Hematopoietic multipotent progenitor cell treated with erythropoietin and hydrocortisone succinate and interleukin-3 and kit ligand, for 8 days (in vitro differentiated cells): ENCODE measurements at places on chromosomes 6 and 20.

- no peak for DNase-seq
These were observed 73.5 kb downstream of the NFATC2 start for GRCh38 chr20:51469046-51469445.

DNA sequence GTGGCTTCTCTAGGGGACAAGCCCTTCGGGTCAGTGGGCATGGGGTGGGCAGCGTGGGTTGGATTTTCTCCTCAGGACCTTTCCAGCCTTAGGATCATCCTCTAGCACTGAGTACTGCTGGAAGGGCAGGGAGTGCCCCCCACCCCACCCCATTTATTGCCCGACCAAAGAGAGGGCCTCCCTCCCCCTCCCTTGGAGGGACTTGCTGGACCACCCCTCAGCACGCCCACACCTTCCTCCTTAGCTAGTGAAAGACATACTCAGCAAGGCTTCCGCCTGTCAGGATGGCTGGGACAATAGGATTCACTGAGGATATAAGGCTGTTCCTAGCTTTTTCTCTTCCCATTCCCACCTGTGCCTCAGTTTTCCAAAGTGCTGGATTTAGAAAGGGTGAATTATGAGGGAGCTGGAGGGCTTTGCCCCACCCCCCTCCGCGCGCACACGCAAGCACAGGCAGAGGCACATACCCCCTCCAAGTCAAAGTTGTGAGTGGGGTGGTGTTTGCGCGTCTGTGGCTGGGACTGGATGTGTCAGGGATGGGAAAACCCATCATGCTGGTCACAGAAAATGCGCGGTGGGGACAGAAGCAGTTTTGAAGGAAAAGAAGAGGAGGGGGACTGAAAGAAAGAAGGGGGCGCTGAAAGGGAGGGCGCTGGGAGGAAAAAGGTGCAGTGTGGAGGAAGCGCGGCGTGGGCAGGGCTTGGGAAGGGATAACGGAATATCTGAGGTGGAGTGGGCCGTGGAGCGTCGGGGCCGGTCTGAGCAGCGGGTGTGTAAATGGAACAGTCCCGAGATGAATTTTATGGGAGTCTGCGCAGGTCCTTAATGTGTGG lies 693 bp upstream of the SLC29A1 start:
- no peak for DNase-seq

- DNase-seq: no peak
These were observed 61.1 kb upstream of the TCF21 start for GRCh38 chr6:133827766-133828165.

DNA sequence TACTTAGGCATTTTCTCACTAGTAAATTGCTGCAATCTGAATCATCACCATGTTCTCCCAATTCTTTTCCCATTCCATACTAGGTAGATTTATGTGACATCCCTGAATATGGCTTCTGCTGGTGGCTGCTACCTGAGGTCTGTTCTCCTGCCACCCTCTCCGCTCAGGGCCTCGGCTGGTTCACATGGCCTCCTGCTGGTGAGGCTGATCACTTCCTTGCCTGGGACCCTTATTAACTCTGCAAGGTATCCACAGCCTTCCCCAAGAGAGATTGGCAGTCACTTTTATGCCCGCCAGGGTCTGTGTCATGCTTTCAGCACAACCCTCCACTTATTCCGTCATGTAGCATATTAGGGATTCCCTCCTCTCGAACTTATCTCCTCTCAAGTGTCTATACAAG lies 424.5 kb upstream of the FLRT3 start:
- no peak for DNase-seq

DNA sequence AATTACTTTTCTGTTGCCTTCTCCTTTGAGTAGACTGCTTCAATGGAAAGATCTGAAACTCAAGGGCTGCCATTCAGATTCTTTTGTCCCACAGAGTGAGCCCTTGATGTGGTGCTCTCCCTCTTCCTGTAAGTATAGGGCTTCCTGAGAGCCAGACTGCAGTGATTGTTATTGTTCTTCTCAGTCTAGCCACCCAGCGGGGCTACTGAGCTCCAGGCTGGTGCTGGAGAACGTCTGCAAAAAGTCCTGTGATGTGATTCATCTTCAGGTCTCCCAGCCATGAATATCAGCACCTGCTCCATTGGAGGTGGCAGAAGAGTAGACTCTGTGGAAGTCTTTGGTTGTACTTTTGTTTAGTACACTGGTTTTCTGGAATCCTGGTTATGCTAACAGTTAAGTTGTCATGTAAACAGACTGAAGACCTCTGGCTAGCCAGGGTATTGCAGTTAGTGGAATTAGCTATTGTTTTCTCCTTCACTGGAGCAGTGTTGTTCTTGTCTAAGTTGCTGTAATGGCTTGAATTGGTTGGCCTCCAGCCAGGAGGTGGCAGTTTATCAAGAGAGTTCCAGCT lies 240.9 kb downstream of the COL12A1 start:
- no peak for DNase-seq

DNA sequence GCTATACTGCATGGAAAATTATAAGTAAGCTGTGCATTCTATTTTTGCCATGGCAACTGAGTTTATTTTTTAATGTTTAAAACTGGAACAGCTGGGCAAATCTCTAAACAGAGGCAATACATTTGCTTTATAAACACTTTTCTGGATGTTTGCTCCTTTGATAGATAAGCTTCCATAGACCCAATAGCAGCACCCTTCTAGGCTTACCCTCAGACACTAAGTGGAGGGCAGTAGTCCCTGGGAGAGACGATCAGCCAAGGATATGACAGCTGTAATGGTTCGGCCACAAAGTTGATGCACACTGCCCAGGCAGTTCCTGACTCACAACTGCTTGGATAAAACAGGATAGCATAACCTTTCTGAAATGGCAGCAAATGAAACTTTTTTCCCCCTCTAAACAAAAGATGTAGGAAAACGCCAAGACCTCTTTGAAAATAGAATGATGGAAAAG lies 8.5 kb upstream of the MRPS10 start:
- no peak for DNase-seq

- DNase-seq: no peak
These were observed 1.9 kb upstream of the PDYN start for GRCh38 chr20:1995531-1996310.

- no peak for DNase-seq
These were observed 105.8 kb downstream of the EPM2A start for GRCh38 chr6:145629478-145629877.
